GM06990 (cell line): ENCODE measurements at places on chromosomes 7 and 10.

GRCh38 chr7:93551063-93551895, 23.2 kb downstream of the CALCR start:
- DNase-seq: no peak

DNA sequence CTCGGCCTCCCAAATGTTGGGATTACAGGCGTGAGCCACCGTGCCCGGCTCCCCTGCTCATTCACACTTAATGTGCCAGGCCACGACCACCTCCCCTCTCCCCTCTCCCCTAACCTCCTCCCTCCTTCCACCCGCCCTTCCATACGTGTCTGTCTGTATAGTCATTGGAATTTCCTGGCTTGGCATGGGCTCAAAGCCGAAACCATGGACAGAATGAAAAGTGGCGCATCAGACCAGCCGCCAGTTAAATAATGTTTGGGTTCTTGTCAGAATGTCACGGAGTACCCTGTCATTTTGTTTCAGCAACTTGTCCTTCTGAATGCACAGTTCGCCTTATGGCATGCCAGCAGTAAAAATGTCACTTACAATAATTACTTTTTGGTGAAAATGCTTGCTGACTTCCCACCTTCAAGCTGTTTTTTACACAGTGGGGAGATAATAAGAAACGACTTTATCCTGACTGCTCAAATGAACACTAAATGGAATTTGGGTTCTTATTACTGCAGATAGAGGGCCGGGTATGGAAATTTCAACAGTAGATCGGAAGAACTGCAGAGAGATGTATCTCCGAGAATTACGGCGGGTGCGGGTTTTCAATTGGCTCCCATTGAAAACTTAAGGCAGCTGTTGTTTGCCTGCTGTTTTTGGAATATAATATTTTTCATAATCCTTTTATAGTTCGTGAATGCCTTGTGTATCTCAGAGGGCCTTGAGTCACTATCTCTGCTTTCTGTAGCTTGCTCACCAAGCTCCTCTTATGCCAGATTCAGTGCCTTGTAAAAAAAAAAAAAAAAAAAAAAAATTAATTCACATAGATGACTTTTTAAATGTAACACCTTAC, 65.5 kb upstream of the SH2B2 start:
- DNase-seq: no peak

- no peak for DNase-seq
Measured at GRCh38 chr7:150793569-150794238, 6.5 kb downstream of the TMEM176B start.

DNA sequence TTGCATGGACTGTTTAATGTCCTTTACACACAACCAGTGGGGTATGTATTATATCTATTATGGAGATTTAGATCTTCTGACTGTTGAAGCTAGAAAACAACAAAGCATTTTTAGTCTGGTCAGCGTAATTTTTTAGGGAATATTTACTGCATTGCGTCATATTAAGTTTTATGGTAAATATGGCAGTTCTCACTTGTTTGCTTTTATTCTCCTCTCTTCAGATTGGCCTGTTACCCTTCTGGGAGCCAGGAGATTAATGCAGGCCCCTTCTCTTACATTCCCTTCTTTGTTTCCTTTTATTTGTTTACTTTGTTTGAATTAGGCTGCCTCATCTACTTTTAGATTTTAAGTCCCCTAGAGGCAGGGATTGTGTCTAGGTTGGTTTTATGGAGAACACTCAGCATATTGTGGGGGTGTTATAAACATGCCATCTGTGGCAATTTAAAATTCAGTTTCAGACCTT, 13.8 kb downstream of the UBE2D1 start:
- no peak for DNase-seq

GRCh38 chr7:114160925-114161324, 242.1 kb upstream of the PPP1R3A start:
- DNase-seq: no peak
